ENCODE measurements at places on chromosomes 7 and 10. TPM values are rescaled to one million over a fixed set of nuclear protein-coding genes. Genes with fewer than 3 reads are reported as not detected.

SPDYE11 gene
- not detected for total RNA-seq

EPDR1 gene
- not detected for total RNA-seq

GRCh38 chr7:115216652-115217051 is 294.8 kb downstream of the MDFIC start:
- DNase-seq: no peak

- DNase-seq: no peak
Measured at GRCh38 chr7:20316706-20317105, 14.0 kb upstream of the ITGB8 start.

GRCh38 chr10:62019685-62020359 is 118.3 kb downstream of the ARID5B start:
- no peak for DNase-seq
